AG04450 (cell line): ENCODE measurements at places on chromosomes 7 and 10.

- DNase-seq: no peak
These were observed 145.1 kb downstream of the KCNMA1 start for GRCh38 chr10:77492368-77492994.

DNA sequence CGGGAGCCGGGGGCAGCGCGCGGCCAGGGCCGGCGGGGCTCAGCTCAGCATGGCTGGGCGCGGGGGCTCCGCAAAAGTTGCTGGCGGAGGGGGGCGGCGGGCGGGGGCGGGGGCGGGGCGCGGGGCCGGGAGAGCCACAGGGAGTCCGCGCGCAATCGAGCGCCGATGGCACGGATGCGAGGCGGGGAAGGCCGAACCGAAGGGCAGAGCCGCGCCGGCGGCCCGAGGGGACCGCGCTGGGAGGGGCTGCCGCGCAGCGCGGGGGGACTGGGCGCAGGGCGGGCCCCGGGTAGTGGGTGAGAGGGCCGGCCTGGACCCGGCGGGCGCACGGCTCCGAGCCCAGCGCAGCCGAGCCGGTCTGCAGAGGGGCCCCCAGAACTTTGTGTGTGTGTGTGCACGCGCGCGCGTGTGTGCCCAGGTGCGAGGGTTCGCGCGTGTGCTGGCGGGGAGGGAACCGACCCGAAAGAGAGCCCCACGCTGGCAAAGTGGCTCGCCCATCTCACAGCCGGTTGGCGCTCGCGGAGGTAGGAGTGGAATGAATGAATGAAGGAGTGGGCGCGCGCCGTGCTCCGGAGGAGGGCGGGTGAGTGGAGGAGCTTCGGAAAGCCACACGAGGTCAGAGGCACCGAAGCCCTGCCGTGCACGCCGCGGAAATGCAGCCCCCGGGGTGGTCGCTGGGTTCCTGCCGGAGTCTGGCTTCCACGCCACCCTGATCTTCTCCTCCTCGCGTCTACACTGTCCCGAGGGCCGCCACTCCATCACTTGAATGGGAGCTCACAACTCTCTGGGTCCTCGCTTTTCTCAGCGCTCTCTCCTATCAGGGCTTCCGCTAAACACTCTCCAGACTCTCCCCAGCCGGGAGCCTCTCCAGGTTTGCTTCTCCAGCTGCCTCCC lies at the start of gene HIPK2:
Gene HIPK2 (minus strand): TSS at position 51 of the 894 bp plus-strand sequence. CDS start 375 bp downstream, outside the sequence.
- DNase-seq: no peak

DNA sequence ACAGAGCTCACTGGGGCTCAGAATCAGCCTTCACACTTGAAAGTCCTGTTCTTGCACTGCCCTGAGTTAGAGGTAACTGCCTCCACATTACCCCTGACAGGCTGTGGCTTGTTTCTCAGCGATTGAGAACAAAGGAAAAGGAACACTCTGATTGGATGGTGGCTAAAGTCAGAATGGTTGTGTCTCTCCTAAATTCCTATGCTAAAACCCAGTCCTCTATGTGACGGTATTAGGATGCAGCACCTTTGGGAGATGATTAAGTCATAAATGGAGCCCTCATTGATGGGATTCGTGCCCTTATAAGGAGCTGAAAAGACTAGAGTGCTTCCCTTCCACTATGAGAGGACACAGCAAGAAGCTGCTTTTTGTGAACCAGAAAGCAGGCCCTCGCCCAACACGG lies 38.9 kb upstream of the DGKI start:
- DNase-seq: no peak

GRCh38 chr7:6477318-6477660 lies 29.5 kb upstream of the DAGLB start:
- no peak for DNase-seq

DNA sequence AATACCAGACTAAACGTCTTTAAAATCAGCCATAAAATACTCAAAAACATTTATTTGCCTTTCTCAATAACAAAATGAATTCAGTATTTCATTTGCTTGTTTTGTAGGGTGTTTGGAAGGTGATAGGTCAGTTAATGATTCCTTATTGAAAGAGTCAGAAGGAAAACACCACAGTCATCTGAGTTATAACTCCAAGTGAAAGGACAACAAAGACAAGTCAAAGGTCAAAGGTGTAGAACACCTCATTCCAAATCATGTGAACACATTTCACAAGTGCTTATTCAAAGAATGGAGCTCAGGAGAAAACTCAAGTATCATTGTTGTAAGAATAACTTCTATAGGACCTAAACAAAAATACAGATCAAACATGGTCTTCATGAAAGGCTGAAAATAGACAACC lies 318.6 kb upstream of the PHF14 start:
- no peak for DNase-seq

DNA sequence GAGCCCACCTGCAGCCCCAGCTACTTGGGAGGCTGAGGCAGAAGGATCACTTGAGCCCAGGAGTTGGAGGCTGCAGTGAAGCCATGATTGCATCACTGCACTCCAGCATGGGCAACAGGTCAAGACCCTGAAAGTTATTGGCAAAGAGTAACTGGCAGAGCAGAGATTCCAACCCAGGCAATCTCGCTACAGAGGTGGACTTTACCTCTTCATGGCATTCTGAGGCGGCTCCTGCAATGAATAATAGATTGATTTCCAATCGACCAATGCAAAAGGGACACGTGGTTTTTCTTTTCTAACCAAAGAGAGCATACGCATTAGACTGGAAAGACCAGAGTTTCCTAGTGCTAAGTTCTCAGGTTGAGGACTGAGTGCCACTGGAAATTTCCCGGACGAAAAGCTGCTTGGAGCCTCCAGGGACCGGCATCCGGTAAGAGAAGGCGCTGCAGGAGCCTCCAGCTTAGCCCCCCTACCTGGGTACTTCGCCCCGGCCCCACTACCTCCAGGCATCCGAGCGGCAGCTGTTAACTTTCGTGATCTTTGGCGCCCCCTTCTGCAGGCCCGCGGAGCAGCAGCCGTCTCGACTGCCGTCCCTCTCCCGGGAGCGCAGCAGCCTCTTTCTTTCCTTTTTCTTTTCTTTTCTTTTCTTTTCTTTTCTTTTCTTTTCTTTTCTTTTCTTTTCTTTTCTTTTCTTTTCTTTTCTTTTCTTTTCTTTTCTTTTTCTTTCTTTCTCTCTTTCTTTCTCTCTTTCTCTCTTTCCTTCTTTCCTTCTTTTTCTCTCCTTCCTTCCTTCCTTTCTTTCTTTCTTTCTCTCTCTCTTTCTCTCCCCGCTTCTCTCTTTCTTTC lies 4.1 kb downstream of the MBLAC1 start:
- DNase-seq: no peak

DNA sequence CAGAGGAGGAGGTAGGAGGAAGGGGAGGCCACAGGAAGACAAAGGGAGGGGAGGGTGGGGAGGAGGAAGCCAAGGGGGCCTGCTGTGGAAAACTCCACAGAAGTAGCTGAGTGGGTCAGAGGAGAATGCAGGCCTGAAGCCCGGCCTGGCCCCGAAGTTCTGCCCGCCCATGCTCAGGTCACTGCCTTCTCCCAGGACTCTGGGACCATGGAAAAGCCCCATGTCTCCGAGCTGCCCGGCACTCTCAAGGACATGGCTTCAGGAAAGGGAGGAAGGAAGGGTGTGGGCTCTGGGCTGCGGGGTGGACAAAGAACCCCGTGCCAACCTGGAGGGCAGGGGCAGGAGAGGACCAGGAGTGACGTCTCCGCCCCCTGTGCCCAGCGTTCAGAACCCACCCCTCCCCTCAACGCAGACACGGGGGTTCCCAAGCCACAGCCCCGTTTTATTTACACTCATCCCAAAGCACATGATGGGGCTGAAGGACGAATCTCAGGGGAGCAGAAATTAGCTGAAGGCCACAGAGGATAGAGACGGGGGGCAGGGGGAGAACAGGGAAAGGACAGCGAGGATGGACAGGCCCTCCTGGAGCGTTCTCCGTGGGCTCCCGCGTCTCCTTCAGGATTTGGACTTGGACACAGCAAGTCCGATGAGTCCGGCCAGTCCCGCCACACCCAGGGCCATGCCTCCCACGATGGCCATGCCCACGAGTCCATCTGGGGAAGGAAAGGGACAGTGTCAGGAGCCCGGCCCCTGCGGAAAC lies 1.8 kb upstream of the CLDN15 start:
- no peak for DNase-seq

- DNase-seq: no peak
These were observed 395.8 kb upstream of the PHF14 start for GRCh38 chr7:10577866-10578374.

DNA sequence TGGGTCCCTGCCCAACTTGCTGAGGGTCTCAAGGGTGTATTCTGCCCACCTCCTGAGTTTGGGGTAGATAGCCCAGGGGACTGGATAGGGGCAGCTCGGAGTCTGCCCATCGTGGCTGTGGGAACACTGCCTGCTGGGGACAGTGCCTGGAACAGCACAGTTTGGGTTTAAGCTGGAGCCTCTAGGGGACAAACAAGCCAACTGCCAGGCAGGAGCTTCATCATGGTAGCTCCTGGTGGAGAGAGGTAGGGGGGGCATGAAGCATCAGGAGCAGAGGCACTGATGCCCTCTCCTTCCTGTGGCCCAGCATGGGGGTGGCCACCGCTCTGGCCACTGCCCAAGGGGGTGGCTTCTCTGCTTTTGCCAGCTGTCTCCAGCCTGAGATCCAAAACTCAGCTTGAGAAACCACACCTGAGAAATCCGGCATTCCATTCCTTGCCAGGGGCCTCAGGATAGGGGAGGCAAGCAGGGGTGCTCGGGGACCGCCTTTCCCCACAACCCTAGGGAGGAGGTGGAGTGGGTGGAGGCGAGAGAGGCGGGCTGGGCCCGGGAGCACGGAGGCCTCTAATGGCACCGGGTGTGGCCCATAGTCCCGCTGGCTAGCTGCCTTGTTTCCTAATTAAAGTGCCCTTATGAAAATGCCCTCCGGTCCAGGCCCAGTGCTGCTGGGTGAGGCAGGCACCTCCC lies 47.6 kb downstream of the UNC5B start:
- no peak for DNase-seq

DNA sequence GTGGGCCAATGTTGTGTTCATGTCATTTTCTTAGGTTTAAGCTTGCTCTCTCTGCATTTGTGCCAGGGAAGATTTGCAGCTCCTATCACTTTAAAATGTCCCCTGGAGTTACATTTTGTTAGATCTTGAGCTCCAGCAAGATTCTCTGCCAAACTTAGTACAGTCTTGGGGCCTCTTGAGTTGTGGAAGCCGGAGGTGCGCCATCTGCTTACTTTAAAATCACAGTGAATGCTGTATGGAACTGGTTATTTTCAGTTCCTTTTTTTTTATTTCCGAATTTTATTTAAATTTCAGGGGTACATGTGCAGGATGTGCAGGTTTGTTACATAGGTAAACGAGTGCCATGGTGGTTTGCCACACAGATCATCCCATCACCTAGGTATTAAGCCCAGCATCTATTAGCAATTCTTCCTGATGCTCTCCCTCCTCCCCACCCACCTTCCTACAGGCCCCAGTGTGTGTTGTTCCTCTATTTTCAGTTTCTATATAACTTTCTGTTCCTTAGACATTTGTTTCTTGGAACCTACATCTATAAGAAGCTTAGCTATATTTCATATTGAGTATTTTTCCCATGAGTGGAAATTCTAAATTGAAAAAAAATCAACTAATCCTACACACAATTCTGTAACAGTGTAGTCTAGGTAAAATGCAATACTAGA lies 114.4 kb upstream of the CREB5 start:
- no peak for DNase-seq

GRCh38 chr7:149569025-149569725 lies 71.6 kb upstream of the ZNF746 start:
- no peak for DNase-seq
